ENCODE measurements at places on chromosomes 7 and 10.

- H3K36me3 ChIP-seq = no peaks in the 10 kb centered on the region
- no peak overlapping the region for H3K4me3 ChIP-seq
- no peak overlapping the region for H3K27ac ChIP-seq
- peaks cover 28% of the 10 kb centered on the region for H3K27me3 ChIP-seq
Observed at GRCh38 chr7:33926535-33926934, 21.2 kb downstream of the BMPER start.

DNA sequence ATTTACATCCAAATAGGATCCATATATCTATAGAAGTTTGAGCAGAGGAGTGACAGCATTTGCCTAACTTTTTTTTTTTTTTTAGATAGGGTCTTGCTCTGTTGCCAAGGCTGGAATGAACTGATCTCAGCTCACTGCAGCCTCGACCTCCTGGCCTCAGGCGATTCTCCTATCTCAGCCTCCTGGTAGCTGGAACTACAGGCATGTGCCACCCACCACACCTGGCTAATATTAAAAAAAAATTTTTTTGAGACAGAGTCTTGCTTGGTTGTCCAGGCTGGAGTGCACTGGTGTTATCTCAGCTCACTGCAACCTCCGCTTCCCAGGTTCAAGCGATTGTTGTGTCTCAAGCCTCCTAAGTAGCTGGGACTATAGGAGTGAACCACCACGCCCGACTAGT lies 15.1 kb downstream of the PPIA start:
- no peak overlapping the region for H3K27ac ChIP-seq
- peaks cover 3% of the 10 kb centered on the region for H3K36me3 ChIP-seq
- no peak overlapping the region for H3K4me3 ChIP-seq
- H3K4me1 ChIP-seq = peaks cover 4% of the 10 kb centered on the region

DNA sequence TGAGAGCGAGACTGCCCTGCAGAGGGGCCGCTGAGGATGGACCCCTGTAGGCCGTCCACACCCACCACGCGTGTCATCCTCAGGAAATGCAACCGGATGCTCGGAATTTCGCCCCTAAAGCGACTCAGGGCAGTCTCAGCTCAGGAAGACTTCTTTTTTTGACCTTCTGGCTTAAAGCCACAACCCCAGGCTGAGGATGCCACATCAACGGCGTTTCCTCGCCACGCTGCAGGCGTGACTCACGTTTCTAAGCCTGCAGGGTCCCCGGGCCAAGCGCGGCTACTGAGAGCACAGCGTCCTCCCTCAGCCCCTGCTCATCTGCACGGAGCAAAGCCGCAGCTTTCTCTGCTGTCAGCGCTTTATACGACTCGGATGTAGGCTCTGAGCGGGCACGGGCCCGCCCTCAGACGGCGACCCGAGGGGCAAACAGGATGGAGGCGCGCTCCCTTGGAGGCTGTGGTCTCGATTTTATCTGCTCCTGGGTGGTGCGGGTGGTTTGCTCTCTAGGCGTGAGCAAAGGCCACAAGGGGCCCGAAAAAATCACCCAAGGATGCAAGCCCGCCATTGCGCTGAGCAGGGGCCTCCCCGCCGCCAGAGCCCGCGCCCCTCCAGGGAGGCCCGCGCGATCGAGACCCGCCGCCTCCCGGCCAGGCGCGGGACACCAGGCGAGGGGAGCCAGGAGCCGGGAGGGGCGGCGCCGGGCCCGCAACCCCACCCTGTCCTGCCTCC lies 726 bp upstream of the INSIG1 start:
- H3K4me3 ChIP-seq = peak overlapping the region; percentile 81
- H3K4me1 ChIP-seq = peaks cover 43% of the 10 kb centered on the region
- DNase-seq = peak; percentile 87

- DNase-seq = no peak
- no peak overlapping the region for H3K27ac ChIP-seq
- peaks cover 28% of the 10 kb centered on the region for H3K4me1 ChIP-seq
- no peak overlapping the region for H3K4me3 ChIP-seq
Observed at GRCh38 chr10:101029520-101030295, 1.2 kb downstream of the PDZD7 start.

- no peak for DNase-seq
- H3K27ac ChIP-seq = no peak overlapping the region
- H3K36me3 ChIP-seq = no peaks in the 10 kb centered on the region
- peaks cover 5% of the 10 kb centered on the region for H3K27me3 ChIP-seq
- H3K4me3 ChIP-seq = no peak overlapping the region
Observed at GRCh38 chr7:22442187-22442881, 57.7 kb downstream of the STEAP1B start.

DNA sequence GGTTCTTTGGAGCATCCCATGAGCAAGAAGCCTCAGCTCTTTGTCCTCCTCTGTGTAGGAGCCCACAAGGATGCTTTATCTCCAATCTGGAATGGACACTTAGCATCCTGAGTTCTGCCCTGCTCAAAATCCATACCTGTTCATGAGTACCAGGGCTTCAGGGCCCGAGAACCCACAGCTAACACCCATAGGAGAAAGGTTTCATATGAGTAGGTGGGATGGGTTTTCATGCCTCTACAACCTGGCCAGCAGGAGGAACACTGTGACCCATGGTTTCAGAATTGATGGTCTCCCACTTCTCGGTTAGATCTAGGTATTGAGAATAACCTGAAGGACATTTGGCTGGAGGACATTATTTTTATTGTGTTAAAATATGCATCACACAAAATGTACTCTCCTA lies 57.8 kb downstream of the TBXAS1 start:
- no peak overlapping the region for H3K4me3 ChIP-seq
- no peak overlapping the region for H3K27ac ChIP-seq
- no peaks in the 10 kb centered on the region for H3K27me3 ChIP-seq
- H3K4me1 ChIP-seq = peaks cover 17% of the 10 kb centered on the region
- no peak for DNase-seq

DNA sequence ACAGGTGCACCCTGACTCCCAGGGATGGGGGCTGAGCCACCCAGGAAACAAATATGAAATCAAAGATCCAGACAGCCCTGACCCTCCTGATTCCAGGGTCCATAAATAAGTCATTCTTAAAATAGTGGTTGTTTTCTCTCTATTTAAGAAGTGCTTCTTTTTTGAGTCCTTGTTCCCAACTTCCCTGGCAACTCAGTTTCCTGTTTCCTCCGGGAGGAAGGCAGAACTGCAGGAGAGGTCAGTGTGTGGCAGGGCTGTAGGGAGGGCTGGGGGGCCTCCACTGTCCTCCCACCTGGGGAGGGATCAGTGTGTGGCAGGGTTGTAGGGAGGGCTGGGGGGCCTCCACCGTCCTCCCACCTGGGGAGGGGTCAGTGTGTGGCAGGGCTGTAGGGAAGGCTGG lies 88.7 kb upstream of the PDGFA start:
- peaks cover 65% of the 10 kb centered on the region for H3K36me3 ChIP-seq
- H3K27me3 ChIP-seq = no peaks in the 10 kb centered on the region
- DNase-seq = no peak
- H3K4me1 ChIP-seq = peaks cover 80% of the 10 kb centered on the region

DNA sequence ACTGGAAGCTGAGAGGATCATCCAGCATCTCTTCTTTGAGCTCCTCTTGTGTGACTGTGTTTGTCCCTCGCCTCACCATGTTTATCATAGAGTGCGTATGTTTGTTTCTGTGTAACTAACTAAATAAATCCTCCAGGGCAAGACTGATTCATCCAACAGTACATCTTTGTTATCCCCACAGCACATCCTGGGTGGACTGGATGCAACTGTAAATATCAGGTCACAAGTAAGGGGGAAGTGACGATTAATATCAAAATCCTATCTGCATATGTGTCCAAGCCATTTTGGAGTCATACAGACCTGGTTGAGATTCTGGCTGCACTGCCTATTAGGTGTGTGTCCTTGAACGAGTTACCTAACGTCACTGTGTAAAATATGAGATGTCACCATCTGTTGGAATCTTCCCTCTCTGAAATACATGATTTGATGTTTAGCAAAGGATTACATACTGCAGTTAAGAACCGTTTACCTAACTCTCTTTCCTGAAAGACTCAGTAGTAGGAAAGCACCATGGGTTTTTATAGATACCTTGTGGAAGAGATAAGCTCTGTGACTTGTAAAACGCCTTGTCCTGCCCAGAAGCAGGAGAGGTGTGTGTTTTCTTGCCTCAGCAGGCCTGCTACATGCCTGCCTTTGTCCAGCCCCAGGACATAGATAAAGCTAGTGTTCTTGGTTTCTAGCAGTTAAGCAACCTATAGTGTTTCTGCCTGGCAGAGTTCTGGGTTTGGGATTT lies 25.8 kb downstream of the WBP1L start:
- H3K36me3 ChIP-seq = peaks cover 22% of the 10 kb centered on the region
- H3K4me3 ChIP-seq = no peak overlapping the region
- H3K4me1 ChIP-seq = peaks cover 75% of the 10 kb centered on the region
- H3K27me3 ChIP-seq = no peaks in the 10 kb centered on the region
- no peak for DNase-seq
- peak overlapping the region; percentile 14 for H3K27ac ChIP-seq

DNA sequence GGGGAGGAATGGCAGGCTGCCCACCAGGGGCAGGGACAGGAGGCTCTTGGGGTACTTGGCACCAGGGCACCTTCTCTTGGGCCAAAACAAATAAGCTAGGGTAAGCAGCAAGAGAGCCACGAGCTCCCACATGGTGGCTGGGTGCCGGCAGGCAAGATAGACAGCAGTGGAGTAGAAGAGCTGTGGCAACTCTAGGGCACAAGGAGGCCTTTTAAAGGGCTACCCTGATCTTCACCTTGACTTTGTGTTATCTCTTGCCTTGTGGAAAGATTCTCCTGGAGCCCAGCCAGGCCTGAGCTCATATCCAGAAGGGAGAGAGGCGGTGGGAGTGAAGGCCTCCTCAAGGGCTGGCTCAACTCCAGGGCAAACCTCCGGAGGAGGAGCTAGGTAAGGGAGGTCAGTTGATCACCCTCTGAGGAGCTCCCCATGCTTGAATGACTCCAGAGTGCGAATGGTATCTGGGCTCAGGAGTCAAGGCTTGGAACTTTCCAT lies at the start of gene CYP17A1:
TSS of gene CYP17A1 (minus strand) at position 184 of the 492 bp plus-strand sequence. CDS start at position 132, 52 bp downstream.
- no peak within 1 kb of the TSS for H3K4me3 ChIP-seq
- no peak for DNase-seq
- peaks cover 3% of the 10 kb centered on the region for H3K4me1 ChIP-seq
- no peak within 1 kb of the TSS for H3K27ac ChIP-seq

DNA sequence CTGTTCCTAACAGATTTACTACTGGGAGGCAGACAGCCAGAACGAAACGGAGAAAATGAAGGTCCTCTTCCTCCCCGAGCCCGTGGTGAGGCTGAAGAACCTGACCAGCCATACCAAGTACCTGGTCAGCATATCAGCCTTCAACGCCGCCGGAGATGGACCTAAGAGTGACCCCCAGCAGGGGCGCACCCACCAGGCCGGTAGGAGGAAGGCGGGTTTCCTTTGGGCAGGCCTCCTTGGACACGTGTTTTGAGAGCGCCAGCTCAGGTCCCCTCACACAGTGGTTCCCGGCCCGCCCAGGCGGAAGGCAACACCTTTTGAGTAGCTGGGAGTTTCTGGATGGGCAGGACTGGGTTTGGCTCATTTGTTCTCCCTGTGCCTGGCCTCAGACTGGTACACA lies 474.0 kb upstream of the FOXK1 start:
- H3K4me3 ChIP-seq = no peak overlapping the region

DNA sequence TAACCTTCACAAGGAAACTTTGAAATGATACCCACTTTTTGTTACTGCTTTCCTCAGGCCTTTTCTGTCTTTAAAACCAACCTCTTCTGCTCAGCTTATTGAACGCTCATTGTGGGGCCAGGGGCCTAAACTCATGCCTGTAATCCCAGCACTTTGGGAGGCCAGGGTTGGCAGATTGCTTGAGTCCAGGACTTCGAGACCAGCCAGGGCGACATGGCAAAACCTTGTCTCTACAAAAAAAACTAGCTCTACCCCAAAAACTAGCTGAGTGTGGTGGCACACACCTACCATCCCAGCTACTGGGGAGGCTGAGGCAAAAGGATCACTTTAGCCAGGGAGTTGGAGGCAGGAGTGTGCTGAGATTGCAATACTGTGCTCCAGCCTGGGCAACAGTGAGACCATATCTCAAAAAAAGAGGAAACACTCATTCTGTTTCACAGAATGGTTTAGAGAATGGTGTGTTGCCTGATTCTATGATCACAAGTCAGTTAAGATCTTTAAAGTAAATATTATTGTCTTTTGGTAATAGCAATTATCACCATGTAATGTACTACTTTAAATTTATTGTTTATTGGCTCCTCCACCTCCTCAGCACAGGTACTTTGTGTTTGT lies 51.1 kb downstream of the KCTD7 start:
- H3K4me1 ChIP-seq = peaks cover 43% of the 10 kb centered on the region
- no peak overlapping the region for H3K4me3 ChIP-seq
- H3K27ac ChIP-seq = peak overlapping the region; percentile 96
- no peaks in the 10 kb centered on the region for H3K27me3 ChIP-seq

DNA sequence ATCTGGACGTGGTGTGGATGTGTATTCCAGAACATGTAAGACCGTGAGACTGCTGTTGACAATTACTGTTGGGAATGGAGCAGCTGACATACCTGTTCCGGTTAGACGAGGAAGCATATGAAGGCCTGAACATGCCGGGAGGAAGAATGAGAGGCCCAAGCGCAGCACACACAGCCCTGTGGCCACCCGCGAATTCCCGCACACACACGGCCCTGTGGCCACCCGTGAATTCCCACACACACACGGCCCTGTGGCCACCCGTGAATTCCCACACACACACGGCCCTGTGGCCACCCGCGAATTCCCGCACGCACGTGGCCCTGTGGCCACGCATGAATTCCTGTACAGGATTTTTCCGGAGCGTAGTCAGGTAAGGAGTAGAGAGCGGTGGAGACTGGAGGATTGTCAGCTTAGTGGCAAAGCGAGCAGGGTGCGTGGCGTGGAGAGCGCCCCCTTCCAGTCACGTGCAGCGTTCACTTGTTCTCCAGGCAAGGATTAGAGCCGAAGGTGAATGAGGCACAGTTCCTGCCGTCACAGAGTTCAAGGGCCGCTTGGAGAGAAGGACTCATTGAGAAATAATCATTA lies 9.5 kb upstream of the SUN1 start:
- H3K27me3 ChIP-seq = no peaks in the 10 kb centered on the region
- H3K27ac ChIP-seq = no peak overlapping the region

GRCh38 chr10:100364735-100365391 lies 17.8 kb downstream of the SCD start:
- H3K27me3 ChIP-seq = no peaks in the 10 kb centered on the region
- H3K27ac ChIP-seq = no peak overlapping the region
- peaks cover 11% of the 10 kb centered on the region for H3K4me1 ChIP-seq
- no peak overlapping the region for H3K4me3 ChIP-seq

GRCh38 chr7:156503196-156503595 lies 137.4 kb upstream of the RNF32 start:
- no peak overlapping the region for H3K27ac ChIP-seq
- no peaks in the 10 kb centered on the region for H3K4me1 ChIP-seq
- no peak overlapping the region for H3K4me3 ChIP-seq
- no peaks in the 10 kb centered on the region for H3K36me3 ChIP-seq

DNA sequence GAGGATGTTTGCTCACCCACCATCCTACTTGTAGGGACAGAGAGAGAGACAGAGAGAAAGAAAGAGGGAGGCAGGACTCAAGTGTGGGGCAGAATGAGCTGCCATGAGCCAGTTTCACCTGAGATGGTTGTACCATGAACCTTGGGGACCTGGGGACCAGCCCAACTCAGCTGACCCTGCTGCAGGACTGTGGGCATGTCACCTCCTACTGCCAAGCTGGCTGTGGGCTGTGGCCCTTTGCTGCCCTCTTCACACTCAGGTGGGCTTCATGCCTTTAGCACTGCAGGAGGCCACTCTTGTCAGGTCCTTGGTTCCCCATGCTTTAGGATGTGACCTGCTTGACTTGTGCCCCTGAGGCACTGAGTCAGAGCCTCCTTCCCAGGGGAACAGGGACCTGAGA lies 108.2 kb upstream of the PCBD1 start:
- peaks cover 7% of the 10 kb centered on the region for H3K27me3 ChIP-seq
- no peaks in the 10 kb centered on the region for H3K36me3 ChIP-seq
- no peaks in the 10 kb centered on the region for H3K4me1 ChIP-seq
- no peak overlapping the region for H3K4me3 ChIP-seq
- no peak overlapping the region for H3K27ac ChIP-seq

Data from activated T-cell treated with anti-CD3 and anti-CD28 coated beads, Interleukin-2, amount 50 U/mL, for 24 hours (primary cell).